ENCODE measurements at places on chromosomes 3 and 15.

GRCh38 chr3:155377847-155378246 lies 84.4 kb upstream of the STRIT1 start:
- DNase-seq, result no peak

GRCh38 chr3:187066228-187066995 lies 72.9 kb downstream of the RPL39L start:
- peak; percentile 58 for DNase-seq

GRCh38 chr15:40115670-40116093 lies 7.0 kb upstream of the BMF start:
- peak; percentile 34 for DNase-seq

GRCh38 chr3:122076491-122077292 lies 21.5 kb downstream of the CD86 start:
- no peak for DNase-seq

DNA sequence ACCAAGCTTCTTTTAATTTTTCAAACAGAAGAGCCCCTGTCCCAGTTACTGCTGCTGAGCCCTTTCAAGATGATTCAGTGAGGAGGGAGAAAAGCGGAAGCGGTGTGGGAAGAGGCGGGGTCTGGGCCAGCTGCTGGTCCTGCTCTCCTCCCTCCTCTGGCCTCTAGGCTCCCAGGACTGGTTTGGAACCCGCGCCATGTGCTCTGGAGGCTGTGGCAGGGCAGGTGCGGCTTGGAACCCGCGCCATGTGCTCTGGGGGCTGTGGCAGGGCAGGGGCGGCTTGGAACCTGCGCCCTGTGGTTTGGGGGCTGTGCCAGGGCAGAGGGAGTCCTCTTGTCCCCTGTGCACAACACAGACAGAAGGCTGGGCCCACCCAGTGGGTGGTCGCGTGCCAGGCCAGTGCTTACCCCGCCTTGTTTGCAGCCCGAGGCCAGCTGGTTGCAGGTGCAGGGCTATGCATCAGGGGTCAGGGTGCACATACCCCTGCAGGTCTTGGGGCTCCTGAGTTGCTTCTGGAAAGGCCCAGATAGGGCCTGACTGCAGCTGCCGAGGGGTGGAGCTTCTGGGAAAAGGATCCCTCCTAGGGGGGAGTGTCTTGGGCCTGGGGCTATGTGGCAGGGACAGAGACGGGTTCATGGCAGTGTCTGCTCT lies 12.2 kb downstream of the ALG1L2 start:
- no peak for DNase-seq

DNA sequence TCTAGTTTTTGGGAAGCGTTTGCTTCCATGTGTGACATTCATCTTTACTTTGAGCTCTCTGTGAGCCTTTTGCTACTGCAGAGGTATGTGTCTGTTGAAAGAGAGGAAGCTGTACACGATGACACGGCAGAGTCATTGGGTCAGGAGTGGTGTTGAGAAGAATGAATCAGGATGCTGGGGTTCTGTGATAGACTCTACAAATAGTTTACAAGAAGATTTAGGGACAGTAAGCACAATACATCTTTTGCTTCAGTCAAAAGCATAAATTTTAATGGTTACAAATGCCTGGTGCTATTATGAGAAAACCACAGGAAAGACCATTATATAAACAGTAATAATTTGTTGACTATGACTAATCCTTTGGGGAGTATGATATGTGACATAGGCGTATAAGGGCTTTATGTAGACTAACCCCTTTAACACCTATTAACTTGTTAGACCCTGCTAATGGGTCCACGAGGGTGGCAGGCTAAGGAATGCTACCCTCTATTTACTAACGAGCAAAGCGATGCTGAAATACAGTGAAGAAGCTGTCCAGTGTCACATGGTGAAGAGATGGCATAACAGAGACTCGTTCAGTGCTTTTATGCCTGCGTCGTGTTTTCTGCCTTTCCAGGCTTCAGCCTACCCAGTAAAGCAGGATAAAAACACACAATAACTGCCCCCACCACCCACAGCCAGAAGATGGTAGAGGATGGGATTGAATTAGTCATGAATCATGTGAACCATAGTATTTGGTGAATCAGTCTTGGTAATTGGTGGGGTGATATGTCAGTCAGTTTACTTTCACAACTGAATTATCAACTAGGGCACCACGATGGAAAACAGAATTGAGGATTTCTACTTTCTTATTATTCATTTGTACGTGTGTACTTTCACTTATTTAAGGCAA lies 118.8 kb downstream of the LPP start:
- DNase-seq, result no peak

Data from activated CD4-positive, alpha-beta T cell treated with anti-CD3 and anti-CD28 coated beads for 4 hours (primary cell).